ENCODE measurements at places on chromosomes 5 and 9.

GRCh38 chr9:138059196-138059595 is 181.6 kb downstream of the CACNA1B start:
- no peak for DNase-seq

DNA sequence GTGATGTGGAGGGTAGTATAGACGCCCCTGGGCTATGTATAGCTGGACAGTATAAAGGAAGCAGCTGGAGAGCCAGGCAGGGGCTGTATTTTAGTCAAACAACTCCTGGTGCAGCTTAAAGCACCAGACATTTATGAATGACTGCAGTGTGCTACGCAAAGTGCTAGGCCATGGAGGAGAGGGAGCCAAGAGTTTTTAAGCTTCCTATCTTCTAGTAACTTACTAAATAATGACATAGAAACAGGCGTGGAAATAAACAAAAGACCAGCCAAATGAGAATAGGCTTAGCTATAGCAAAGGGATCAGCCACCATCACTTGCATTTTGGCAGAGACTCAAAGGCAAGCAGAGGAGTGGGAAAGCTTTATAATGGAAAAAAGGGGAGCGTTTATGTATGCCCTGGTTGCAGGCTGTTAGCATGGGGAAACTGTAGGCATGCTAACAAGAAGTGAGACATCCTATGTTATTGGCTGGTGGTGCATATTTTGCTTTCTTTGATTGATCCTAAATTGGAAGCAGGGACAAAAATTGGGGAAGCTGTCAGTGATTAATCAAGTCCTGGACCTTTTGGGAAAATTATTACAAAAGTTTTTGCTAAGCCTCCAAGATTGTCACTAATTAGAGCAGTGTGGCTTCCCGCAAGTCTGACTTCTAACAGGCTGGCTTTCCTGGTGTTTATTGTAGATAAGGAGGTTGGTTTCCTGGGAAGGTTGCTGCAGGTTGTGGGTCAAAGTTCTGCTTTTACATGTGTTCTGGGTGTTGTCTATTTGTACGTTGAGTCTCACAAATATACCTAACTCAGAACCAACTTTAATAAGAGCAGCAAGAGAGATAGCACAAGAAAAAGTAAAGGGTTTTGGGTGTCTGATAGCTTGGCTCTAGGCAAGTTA is 46.6 kb downstream of the RAB3C start:
- DNase-seq, result no peak

DNA sequence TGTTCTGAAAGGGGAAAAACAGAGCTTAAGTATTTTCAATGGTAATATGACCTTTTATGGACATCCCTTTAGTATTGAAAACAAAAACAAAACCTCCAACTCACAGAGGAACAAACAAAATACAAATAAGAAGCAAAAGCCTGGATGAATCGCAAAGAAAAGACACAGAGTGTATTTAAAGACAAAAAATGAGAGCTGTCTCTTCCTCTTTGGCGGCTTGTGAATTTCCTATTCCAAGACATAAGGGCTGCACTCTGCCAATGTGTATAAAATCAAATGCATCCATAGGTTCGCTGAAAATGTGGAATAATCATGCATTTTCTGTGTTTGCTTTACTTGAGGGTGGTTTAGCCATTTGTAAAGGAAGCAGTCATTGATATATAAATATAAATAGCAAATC is 739.3 kb upstream of the ZNF608 start:
- no peak for DNase-seq

- DNase-seq, result no peak
Measured at GRCh38 chr5:39364367-39364766, at the start of gene C9. C9 (minus strand) TSS chr5:39364495; CDS start chr5:39364464, 31 bp downstream.

DNA sequence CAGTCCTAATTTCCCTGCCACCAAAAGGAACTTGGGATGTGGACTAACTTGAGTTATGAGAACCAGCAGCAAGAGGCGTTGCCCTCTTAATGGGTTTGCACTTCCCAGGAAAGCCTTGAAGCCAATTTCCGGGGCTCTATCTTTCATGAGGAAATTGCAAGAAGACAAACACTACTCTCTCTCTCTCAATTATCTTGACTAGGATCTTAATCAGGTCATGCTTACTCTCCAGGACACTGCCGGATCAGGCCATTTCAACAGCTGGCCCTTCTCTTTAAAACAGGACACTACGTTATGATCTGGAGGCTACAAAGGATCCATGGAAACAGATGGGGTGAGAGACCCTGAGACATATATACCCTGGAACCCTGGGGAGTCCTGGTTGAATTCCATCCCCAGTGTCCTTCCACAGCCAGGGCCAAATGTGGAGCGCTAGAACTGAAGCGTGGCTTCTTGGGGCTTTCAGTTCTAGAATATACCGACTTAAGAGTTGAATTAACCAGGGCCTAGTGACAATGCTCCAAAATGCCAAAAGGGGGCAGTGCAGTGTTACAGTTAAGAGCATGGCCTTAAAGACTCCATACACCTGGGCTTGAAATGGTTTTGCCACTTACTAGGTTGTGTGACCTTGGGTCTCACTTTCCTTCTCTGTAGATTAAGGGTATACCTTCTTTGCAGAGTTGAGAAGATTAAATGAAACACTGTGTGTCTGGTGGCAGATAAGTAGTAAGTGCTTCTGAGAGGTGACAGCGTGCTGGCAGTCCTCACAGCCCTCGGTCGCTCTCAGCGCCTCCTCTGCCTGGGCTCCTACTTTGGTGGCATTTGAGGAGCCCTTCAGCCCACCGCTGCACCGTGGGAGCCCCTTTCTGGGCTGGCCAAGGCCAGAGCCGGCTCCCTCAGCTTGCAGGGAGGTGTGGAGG is 21.1 kb downstream of the FAM219A start:
- DNase-seq, result peak; percentile 95

Data from trophoblast cell (in vitro differentiated cells and primary cell).